ENCODE measurements at places on chromosomes 1 and 21.

DNA sequence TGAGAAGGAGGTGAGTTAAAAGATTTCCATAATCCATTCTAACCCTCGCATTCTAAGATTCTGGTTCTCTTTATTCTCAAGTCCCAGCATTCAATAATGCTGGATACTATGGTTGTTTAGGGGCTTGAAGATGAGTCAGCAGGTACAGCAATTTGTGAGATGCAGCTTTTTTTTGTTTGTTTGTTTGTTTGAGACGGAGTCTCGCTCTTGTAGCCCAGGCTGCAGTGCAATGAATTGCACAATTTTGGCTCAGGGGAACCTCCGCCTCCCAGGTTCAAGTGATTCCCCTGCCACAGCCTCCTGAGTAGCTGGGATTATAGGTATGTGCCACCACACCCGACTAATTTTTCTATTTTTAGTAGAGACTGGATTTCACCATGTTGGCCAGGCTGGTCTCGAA is 23.3 kb downstream of the EIF4G3 start:
- DNase-seq: no peak

DNA sequence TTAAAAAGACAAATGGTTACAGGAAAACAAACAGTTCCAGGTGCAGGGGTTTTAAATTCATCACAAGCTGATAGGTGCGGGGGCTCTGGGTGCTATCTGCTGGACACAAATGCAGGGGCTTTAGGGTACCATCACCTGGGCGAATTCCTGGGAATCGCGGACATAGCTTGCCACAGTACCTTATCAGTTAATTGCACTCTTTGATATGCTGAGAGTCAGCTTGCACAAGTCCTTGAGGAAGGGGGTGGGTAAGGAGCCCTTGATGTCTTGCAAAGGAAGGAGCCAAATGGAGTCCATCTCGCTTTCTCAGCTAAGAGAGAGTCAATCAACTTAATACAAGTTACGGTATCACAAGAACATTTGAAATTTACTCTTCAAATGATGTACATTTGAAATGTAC is 25.4 kb upstream of the TMEM54 start:
- DNase-seq: no peak

GRCh38 chr21:42739061-42739931 is 85.9 kb downstream of the PDE9A start:
- no peak for DNase-seq

- DNase-seq: no peak
These were observed 94.1 kb downstream of the GALNT2 start for GRCh38 chr1:230160957-230161771.

- no peak for DNase-seq
These were observed 11.4 kb downstream of the FASLG start for GRCh38 chr1:172670316-172670715.

DNA sequence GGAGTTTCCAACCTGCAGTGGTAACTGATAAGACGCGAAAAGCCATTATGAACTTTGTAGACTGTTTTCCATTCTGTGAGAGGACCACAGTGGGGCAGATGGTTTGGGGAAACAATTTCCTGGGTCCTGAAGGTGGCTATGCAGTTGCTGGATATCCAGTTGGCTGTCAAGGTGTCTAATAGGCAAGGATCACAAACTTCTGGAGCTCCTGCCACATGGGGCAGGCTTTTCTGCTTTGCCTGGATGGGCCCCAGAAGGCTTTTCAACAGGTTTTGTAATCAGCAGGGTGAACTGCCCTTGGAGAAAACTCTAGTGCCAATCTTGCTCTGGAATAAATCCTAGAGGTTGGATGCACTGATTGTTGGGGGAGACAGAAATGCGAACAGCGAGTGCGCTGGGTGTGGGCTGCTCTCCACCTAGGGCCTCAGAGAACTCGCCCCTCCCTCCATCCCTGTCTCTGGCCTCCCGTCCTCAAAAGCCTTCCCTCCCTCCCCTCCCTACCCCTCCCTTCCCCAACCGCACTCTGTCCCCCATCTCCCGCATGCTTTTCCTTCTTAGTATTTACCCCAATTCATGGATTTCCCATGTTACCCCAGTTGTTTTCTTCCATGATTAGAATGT is 210.3 kb upstream of the USP24 start:
- DNase-seq: no peak

DNA sequence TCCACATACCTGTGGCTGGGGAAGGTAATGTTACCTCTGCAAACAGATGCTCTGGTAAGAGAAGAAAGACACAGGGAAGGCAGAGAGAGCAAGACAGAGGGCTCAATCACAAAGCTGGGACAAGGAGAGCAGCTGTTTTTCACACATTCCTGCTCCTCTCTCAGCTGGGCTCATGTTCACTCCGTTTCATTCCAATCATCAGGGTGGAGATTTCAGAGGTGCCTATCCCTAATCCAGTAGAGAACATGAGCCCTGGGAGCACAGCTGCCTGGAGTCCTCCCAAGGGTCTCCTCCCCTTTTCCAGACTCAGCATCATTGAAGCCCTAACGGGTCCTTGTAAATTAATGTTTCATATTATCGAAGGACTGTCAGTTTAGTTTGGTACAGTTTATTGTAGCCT is 19.4 kb downstream of the GADD45A start:
- no peak for DNase-seq

GRCh38 chr1:89295187-89295586 is 22.5 kb upstream of the GBP5 start:
- no peak for DNase-seq

DNA sequence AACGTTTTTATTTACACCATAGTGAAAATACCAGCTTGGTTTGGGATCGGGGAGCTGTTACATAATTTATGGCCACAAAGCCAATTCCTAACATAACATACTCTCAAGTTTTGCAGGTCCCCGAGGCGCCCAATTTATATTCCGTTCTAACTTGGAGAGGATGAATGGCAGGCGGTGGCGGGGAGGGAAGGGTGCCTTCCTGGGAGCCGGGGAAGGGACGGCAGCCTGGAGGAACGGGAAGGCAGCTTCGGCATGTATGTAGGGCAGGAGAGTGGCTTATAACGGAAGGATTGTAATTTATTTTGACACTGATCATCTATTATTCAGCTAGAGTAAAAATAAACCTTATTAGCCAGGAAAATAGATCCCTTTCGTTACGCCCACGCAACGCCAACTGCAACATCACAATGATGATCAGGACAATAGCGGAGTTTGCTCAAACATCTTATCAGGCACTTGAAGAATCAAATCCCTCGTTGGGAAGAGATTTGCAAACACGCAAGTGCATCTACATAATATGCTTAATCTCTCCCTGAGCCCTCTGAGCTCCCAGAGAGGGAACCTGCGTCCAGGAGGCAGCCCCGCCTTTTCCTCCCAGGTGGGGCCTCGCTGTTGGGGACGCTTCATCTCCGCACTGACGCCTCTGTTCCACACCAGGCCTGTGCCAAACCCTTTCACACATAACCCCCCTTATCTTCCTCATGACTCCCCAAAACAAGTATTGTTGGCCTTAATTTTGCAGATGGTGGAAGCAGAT is 93.7 kb upstream of the C1orf174 start:
- no peak for DNase-seq

DNA sequence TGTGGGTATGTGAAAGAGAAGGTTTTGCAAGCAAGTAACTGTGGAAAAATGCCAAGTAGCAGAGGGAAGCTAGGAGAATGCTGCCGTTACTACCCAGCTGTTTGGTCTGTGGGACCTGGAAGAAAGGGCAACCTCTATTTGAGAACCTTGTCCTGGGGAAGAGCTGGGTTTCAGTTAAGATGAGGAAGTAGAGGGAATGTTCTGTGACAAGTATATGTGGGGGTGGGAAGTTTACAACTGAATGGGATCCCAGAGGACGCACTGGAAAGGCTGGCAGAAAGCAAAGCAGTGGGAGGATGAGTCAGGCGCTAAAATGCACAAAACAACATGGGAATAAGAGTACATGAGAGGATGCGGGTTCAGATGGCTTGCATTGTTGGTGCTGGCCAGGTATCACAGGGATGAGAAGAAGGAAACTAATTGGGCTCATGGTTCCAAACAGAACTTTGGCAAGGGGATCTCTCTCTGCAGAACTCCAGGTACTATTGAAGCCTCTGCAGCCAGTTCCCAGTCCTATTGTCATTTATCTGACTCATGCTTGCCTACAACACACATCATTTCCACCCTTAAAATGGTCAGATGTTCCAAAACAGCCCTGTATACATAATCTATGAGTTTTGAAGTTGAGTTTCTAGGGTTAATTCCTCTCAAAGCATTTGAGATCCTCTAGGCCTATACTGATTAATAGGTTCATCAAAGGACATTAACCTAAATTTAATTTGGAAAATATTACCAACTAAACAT is 88.5 kb upstream of the VAV3 start:
- no peak for DNase-seq

DNA sequence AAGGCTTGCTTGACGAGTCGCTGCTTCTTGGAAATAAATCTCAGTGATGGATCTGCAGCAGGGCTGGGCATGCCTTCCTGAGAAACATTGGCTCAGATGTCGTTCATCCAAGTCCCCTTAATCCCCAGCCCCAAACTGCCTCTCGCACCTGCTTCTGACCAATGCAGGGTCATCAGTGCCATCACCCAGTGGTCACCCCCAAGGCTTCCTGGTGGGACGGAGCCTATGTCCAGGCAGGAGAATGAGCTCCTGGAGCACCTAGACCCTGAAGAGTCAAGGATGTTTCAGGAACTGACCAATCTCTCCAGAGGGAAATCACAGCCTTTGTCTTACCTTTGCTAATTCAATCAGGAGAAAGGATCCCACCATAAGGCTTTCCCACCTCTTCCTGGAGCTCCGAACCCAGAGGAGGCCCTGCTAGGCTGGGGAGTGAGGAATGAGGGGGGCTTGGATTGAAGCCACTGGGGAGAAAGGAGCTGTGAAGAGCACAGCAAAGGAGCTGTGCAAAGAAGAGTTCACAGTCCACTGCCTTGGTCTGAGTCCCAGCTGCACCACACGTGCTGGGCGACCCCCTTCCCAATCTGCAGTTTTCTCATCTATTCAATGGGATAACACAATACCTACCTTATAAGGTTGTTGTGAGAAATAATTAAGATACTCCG is 416.1 kb downstream of the NPHP4 start:
- DNase-seq: no peak

GRCh38 chr1:151237678-151238466 is 16.7 kb upstream of the PSMD4 start:
- no peak for DNase-seq

All from right kidney (tissue), 9 donors.